Esophagus (tissue), 2 donors: ENCODE measurements at places on chromosomes 5 and 9. TPM values are rescaled to one million over a fixed set of nuclear protein-coding genes. Genes with fewer than 3 reads are reported as not detected.

Gene GRXCR2
- 0.04 TPM for polyA plus RNA-seq

Gene FCN1
- polyA plus RNA-seq = 0.41 TPM

Gene GALT
- polyA plus RNA-seq = 16.6 TPM

Gene TXNDC8
- not detected for polyA plus RNA-seq

Gene FYB1
- polyA plus RNA-seq = 0.86 TPM

Gene SOX30
- 0.04 TPM for polyA plus RNA-seq

Gene SPINK7
- polyA plus RNA-seq = 2,280 TPM

Gene ZNG1E
- polyA plus RNA-seq = 99.6 TPM

Gene CRB2
- 0.02 TPM for polyA plus RNA-seq

Gene PCDHA1
- polyA plus RNA-seq = 0.02 TPM

Gene F2RL1
- polyA plus RNA-seq = 10.3 TPM

Gene PAIP2
- 53.6 TPM for polyA plus RNA-seq

Gene STK10
- polyA plus RNA-seq = 3.9 TPM
